ENCODE measurements at places on chromosomes 6 and 20.
A peak's percentile ranks its signal among the peaks of the same experiment; 100 is the strongest.

GRCh38 chr20:1712634-1713624 lies 55.4 kb upstream of the SIRPG start:
- no peak for DNase-seq

GRCh38 chr20:58433759-58434158 lies 44.7 kb downstream of the VAPB start:
- DNase-seq: no peak

DNA sequence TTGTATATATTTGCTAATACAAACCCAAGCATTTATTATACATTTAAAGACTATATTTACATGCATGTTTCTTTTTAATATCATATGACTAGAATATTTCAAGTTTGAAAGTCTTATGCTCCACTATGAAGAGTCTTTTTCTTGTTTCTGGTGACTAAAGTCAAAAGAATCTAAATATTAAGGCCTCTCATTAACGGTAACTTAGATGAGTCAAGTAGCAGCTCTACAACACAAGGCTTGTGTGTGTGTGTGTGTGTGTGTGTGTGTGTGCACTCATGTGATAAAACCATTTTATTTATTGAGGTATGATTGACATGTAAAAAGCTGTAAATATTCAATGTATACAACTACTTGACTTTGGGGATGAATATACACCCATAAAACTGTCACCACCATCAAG lies 275.6 kb downstream of the TFAP2B start:
- no peak for DNase-seq

DNA sequence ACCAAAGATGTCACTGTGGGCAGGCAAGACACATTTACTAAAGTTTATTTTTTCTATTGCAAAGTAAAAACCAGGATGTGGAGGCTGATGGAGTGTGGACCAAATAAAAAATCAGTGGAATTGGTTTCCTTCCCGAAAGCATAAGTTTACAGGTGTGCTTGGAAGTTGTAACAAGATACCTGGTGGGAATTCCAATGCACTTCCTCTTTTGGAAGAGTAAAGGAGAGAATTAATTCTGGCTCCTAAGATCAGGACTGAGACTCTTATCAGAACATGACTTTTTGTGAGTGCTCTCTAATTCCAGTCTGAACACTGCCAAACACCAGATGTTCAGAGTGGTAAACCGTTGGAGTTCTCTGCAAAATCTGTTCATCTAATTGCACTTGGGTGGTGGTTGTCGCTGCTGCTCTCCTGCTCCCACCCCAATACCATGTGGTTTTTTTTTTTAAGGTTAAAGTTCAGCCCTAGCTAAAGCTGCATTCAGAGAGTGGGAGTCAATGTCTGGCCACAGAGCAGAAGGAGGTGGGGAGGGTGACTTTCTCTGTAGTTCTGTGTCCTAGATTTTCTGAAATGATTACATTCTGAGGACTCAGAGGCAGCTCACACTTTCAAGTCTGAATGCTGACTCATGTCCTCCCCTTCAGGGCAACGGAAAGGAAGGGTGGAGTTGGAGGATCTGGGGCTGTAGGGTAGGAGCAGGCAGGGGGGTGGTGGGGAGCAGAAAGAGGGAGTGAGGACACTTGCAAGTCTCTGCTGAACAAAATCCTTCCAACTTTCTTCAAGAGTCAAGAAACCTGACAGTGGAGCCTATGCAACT lies 275.8 kb upstream of the PRDM1 start:
- DNase-seq: peak; percentile 44

GRCh38 chr6:170459451-170459850 lies 93.7 kb downstream of the PSMB1 start:
- peak; percentile 9 for DNase-seq

GRCh38 chr6:116666869-116667268 lies 1.7 kb downstream of the ZUP1 start:
- DNase-seq: no peak

DNA sequence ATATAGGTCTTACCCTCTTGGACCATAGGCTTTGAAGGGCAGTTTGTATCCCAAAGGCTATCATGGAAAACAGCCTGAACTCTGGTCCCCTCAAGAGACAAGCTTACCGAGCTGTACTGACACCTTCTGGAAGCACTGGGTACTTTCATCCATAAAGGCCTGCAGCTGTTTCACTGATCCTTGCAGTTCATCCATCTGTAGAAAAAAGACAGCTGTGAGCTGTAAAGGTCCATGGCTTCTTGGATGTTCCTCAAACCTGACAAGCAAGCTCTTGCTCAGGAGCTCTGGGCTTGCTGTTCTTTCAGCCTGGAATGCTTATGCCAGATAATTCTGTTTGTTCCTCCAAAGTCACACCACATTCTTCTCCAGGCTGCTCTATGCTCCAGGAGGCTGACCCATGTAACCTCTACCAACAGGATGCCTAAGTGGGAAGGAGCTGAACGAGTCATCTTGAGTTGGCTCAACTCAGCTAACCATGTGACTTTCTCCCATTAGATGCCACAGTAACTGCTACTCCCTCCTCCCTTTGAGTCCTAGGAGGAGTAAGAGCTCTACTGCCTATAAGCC lies 8.8 kb upstream of the NDRG3 start:
- DNase-seq: peak; percentile 57

All from CD4-positive, alpha-beta T cell treated with Interleukin-6 for 4 hours (primary cell).